Iris pigment epithelial cell (primary cell): ENCODE measurements at places on chromosomes 1 and 21.

- no peak for DNase-seq
Measured at GRCh38 chr1:34846265-34846664, 13.3 kb downstream of the SMIM12 start.

- DNase-seq, result no peak
Measured at GRCh38 chr1:187443939-187444338, 615.2 kb downstream of the PLA2G4A start.

DNA sequence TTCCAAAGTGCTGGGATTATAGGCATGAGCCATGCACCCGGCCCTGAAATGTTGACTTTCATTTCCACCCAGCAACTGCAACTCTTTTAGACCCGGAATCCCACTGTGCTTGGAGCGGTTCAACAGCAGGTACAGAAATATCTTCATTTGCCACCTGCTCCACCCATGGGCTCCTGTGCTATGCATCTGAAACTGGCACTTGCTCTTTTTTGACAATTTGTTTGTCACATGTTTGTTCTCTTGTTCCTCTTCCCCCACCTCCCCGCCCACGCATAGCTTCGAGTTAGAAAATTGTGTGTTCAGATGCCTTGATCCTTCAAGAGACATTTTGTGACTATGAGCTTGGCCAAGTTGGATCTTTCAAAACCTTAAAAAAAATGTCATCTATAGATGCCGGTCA is 2.4 kb upstream of the IFNLR1 start:
- no peak for DNase-seq

DNA sequence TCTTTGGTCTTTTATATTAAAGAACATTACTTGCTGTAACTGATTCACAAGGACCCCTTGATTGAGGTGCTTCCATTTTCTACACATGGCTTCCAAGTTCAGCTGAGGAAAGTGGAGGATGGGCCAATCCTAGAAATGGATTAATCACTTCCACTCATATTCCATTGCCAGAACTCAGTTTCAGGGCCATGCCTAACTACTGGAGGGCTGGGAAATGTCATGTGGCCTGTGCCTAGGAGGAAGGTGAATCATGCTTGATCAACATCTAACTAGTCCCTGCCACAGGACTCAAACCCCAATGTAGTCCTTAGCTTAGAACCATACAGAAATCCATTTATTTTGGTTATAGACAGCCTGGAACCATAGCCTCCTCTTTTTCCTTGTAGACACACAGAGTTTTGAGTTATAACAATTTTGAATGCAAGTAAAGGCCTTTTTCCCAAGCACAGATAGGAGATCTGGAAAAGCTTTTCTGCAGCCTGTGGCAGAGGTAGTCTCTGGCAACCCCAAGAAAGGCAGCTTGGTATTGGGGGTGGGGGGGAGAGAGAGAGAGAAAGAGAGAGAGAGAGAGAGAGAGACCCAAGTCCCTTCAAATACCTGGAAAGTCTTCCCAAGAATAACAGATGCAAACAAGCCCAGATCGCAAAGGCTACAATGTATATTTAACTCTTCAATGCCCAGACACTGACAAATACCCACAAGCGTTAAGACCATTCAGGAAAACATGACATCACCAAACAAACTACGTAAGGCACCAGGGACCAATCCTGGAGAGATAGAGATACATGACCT is 12.5 kb downstream of the MAST2 start:
- peak; percentile 51 for DNase-seq

- DNase-seq, result peak; percentile 61
Measured at GRCh38 chr1:21175324-21175669, 1.4 kb downstream of the EIF4G3 start.

- peak; percentile 10 for DNase-seq
Measured at GRCh38 chr1:232922485-232922884, 27.9 kb upstream of the NTPCR start.

DNA sequence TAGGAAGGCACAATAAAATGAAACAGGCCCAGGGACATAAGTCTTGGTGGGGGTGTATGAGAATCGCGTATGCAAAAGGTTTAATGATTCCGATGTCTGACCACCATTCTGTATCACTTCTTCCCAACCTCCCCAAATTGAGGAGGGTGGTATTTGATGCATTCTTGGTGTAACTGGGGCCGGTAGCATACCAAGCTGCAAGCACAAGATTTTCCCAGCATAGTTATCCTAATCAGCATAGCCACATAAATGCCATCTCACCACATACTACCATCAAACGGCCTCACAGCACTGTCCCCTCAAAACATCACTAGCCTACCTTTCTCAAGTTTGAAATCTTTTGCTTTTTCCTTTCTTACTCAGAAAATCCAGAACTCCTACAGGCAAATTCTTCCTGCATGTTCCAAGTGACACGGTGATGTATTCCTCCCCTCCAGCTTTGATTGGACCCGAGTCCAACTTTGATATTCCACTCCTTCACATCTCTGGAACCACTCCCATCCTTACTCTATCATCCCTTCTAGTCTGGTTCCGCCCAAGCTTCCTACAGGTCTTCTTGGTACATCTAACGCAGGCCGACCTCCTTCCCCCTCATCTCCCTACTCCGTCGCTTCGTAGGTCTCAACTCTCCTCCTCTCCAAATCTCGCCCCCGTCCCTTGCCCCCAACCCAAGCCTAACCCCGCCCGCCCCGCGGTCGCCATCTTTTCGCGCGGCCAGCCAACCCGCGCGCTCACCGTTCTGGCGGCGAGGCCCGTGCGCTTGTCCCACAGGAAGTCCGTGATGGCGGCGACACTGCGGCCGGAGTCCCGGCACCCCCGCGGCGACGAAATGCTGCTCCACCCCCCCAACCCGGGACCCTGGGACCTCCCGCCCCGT is 600 bp downstream of the CLK2 start:
- DNase-seq, result peak; percentile 81

- no peak for DNase-seq
Measured at GRCh38 chr21:24208562-24209260, 1398.6 kb downstream of the MRPL39 start.

- DNase-seq, result no peak
Measured at GRCh38 chr21:17370263-17370662, 142.6 kb upstream of the CXADR start.

- no peak for DNase-seq
Measured at GRCh38 chr21:34946916-34947534, 102.1 kb downstream of the RUNX1 start.
